ENCODE measurements at places on chromosomes 3 and 15. TPM values are rescaled to one million over a fixed set of nuclear protein-coding genes. Genes with fewer than 3 reads are reported as not detected.

DNA sequence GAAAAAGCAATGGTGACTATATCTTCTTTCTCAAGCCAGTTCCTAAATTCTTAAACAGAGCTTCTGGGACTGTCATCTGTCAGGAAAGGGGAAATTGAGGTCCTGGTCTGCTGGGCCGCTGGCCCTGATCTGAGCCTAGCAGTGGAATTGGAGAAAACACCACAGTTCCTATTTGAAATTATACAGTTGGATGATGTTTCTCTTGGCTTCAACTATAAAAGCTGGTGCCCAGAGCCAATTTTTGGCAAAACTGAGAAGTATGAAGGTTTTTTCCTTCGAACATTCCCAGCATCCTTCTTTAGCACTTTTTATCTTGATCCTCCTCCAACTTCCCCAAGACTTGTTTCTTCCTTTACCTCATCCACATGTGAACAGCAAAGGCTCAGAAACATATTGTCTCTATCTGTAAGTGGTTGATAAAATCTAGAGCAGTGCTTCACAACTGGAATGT is 83.9 kb downstream of the CD47 start:
- H3K4me3 ChIP-seq = no peak overlapping the region

The LPP gene
- total RNA-seq = 131 TPM

- H3K4me1 ChIP-seq = peaks cover 10% of the 10 kb centered on the region
- no peak overlapping the region for H3K27ac ChIP-seq
- no peak overlapping the region for H3K4me3 ChIP-seq
- no peaks in the 10 kb centered on the region for H3K36me3 ChIP-seq
- DNase-seq = no peak
These were observed 14.7 kb upstream of the MBNL1 start for GRCh38 chr3:152254041-152254440.

DNA sequence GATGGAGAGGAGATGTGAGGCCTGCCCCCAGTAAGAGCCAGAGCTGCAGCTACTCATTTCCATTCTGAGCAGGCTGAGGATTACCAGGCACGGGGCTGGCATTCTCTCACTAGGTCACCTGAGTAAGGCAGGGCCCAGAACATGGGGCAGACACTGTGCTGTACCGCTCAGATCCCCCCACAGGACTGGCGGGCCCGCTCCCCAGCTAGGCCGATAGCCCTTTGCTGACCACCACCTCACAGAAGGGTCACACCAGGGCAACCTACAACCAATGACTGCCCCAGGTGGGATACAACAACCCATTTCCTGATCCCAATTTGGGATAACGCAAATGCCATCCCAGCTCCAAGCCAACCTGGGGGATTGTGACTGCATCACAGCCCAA is 52.5 kb downstream of the OXNAD1 start:
- H3K4me1 ChIP-seq = peaks cover 7% of the 10 kb centered on the region
- DNase-seq = no peak
- H3K4me3 ChIP-seq = no peak overlapping the region
- H3K27ac ChIP-seq = no peak overlapping the region
- peaks cover 6% of the 10 kb centered on the region for H3K36me3 ChIP-seq

The CPEB1 gene
- 0.69 TPM for total RNA-seq

The SLC6A20 gene
- not detected for total RNA-seq
